Lung (tissue), 17 donors: ENCODE measurements at places on chromosomes 12 and 14.

GRCh38 chr12:124395284-124395752, 100.4 kb downstream of the RFLNA start:
- no peak for DNase-seq

GRCh38 chr12:116662612-116663144, 75.2 kb downstream of the SPRING1 start:
- peak; percentile 70 for DNase-seq

GRCh38 chr14:61184112-61184511, 97.0 kb downstream of the TMEM30B start:
- no peak for DNase-seq

DNA sequence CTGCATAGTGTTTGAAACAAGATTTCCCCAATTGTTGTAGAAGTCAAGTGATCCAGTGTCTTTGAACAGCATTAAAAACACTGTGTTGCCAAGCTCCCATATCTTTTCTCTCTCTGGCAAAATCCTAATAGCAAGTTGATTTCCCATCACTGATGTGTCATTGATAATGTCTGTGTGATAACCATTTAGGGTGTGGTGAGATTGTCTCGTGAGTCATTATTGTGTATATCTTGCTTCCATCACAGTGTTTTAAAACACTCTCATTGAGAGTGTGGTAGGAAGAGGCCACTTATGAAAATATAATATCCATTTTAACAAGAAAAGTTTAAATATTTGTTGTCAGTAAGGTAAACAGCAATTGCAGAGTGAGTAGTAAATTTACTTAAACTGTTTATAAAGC, 74.7 kb downstream of the PRORP start:
- DNase-seq: no peak

- DNase-seq: no peak
Measured at GRCh38 chr12:106142591-106143261, 4.0 kb upstream of the NUAK1 start.

DNA sequence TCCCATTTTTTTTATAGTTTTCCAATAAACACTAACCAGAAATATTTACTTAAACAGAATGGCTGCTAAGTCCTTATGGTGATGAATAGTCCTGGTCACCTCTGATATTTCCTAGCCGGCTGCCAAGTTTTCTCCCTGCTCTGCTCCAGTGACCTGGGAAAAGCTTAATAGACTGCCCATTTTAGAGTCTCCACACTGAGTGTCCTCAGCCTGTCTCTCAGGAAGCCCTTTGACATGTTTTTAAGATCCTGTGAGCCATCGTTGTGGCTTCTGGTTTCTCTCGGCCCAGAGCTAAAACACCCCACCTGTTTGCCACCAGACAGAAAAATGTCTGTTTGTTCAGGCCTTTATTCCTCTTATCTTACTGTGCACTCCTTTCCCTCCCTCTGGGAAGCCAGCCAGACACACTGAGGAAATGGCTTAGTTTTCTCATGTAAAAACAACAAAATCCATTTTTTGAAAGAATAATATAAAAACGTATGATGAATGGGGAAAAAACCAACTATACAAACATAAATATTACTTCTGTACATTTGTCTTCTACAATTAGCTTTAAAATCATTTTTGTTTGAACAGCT, 25.4 kb upstream of the ALDH2 start:
- peak; percentile 8 for DNase-seq
